ENCODE measurements at places on chromosomes 11 and 22.

DNA sequence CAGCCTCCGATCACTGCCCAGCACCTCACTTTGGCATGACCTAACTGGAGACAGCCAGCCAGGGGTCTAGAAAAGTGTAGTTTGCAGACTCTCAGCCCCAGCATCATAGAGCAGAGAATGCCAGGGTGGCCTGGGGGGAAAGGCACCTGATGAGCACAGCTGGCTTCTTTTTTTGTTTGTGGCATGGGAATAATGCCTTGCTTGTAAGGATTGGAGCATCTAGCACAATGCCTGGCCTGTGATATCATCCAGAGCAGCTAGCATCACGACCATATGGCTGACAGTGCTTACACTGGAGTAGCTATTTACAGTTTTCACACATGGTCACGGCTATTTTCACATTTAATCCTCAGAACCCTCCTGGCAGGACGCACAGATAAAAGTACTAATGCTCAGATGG is 594.8 kb upstream of the B3GAT1 start:
- DNase-seq = no peak

DNA sequence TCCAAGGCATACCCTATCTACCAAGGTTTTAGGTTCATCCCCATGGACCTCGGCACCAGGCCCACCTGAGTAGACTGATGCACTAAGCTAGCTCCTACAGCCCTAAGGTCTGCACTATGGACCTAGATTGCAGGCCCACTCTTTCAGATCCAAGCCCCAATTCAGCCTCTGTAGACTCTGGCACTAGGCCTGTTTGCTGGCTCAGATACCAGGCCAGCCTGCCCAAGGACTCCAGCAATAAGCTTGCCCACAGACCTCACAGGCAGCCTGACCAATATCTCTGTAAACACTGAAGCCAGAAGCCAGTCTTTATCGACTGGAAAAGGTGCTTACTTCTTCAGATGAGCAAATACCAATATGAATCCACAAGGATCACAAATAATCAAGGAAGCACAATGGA is 411.3 kb downstream of the INSC start:
- DNase-seq = no peak

DNA sequence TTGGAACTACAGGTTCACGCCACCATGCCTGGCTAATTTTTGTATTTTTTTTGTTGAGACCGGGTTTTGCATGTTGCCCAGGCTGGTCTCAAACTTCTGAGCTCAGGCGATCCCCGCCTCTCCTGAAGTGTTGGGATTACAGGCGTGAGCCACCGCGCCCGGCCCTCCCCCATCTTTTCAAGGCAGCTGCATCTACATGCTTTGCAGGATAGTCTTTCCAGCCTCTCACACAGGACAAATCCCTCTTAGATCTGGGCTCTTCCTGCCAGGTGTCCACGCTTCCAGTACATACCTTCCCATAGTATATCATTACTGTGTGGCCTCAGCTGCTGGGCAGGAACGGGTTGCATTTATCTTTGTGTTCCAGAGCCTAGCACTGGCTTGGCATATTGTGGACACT is 49.7 kb downstream of the C11orf96 start:
- no peak for DNase-seq

DNA sequence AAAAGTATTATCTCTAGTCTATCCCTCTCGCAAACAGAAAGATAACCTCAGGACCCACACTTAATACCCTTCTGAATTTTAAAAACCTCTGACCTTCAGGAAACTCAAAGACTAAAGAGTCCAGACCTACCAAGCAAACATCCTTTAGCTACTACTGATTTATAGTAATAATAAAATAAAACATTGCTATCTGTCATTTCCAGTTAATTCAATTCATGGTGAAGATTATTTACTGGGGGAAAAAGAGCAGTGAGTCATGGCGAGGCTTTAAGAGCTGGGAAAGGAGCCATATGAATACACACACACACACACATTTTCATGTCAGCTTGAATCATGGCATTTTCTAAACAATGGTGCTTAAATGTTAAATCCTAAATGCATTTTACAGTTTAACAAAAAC is 87.1 kb downstream of the FAM76B start:
- no peak for DNase-seq

DNA sequence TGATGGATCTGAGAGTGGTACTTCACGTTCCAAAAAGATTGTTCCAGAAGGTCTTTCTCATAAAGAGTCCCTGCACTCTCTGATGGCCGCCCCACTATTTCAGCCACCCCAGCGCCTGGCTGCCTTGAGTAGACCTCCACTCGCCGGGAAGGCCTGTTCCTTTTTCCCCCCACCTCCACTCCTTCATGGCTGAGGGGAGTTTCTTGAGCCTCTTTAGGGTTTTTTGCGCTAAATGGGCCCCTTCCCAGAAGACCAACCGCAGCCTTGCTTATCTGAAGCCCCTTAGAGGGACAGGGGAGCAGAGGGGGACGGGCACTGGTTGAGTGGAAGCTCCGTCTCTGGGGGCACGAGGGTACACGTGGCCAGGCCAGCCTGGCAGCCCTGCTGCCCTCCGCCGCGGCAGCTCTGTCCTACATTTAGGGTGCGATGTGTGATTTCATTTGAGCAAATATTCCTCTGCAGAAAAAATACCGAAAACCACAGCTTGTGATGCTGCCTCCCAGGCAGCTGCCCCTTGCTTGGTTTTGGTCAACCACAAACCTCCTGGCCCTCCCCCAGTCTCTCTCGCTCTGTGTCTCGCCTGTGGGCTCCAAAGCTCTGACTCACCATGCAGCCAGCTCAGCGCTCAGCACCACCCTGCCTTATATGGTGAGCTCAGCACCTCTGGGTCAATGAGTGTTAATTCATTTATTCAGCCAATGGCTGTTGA is 88.7 kb downstream of the TP53I11 start:
- peak; percentile 19 for DNase-seq

- DNase-seq = no peak
Measured at GRCh38 chr22:21964234-21964633, 11.6 kb upstream of the PPM1F start.

DNA sequence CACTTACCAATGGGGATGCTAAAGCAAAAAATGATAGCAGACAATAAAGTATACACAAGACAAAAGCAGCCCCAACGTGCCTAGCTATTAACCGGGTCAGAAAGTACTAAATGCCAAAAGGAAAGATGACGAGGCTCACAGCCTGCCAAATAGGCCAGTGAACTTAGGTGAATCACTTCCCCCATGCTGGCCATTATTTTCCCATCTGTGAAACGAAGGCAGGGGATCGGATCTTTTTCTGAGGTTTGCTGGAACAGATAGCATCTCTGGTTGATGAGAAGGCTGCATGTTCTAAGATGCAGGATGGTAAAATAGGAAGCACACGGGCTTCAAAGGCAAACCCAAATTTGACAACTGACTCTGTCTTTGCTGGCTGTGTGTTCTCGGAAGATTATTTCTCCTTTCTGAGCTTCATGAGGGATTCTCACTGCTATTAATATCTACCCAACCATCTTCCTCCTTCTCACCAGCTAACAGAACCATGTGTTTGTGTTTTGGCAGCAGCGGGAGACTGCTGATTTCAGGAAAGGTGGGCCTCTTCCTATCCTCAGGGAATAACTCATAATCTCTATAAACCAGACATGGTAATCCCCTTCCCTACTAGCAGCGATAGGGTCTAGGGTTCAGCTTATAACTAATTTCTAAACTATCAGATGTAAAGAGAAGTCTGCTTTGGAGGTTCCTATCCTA is 390.7 kb downstream of the LARGE1 start:
- DNase-seq = no peak

GRCh38 chr11:28547321-28547741 is 439.1 kb downstream of the METTL15 start:
- DNase-seq = no peak

DNA sequence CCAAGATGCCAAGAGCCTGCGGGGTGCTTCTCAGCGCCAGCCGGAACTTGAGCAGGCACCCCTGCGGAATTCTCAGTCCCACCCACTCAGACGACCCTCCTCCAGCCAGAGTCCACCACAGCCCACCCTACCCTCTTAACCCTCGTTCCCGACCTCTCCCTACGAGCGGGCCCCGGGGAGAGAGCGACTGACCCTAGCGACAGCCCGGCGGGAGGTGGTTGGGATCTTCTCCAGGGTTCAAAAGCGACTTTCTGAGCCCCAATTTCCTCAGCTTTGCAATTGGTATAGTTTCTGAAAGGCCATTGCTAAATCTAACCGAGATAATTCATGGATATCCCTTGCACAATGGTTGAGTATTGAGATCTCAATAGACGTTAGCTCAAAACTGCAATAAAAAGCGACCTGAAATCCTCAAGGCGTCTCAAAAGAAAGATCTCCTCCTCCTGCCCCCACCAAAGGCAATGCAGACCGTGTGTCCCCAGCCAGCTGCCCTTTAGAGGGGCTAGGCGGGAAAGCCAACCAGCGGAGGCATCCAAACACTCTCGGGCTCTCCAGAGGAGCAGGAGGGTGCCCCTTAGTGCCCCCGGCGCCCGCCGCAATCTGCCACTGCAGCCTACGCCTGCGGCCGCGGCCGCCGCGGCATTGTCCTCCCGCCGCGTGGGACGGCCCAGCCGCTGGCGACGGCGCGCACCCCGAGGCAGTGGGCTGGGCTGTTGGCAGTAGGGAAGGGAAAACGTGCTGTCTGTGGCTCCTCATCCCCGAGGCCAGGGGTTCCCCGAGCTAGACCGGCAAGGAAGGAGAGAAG is 1.5 kb upstream of the SLC6A5 start:
- no peak for DNase-seq

GRCh38 chr11:119324189-119324588 is 7.3 kb upstream of the MCAM start:
- no peak for DNase-seq

- DNase-seq = no peak
Measured at GRCh38 chr11:45332276-45332934, 46.3 kb upstream of the SYT13 start.

DNA sequence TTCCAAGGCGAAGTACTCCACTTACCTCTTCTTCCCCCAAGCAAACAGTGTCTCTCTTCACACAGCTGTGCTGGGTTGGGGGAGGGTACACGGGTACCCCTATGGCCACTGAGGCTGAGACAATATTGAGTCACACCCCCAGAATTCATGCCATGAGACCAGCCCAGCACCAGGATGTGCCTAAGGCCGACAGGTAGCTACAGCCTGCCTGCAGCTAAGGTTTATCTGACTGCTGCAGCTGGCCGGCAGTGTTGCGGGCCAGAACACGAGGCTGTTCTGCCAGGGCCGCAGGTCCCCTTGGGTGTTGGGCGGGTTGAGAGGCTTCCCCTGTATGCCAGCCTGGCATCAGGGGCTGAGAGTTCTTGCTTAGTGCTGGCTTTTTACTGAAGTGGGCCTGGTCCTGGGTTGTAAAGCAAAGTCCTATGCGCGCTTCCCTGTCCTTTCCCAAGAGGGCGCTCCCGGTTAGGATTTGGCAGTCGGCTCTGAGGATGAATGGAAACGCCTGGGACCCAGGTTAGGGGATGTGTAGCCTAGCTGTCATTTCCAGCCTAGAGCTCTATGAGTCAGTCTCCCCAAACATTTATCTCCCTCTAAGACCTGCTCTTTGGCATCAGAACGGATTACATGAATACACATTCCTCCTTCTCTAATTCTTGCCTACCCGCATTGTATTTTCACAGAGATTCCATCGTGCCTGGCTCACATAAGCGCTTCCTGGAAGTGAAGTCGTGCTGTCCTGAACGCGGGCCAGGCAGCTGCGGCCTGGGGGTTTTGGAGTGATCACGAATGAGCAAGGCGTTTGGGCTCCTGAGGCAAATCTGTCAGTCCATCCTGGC is 7.1 kb downstream of the USP18 start:
- DNase-seq = peak; percentile 53

- no peak for DNase-seq
Measured at GRCh38 chr11:12167061-12168000, 56.9 kb downstream of the MICAL2 start.

- DNase-seq = no peak
Measured at GRCh38 chr11:114925591-114925990, 247.3 kb downstream of the NXPE2 start.

- DNase-seq = no peak
Measured at GRCh38 chr22:27223317-27224177, 566.2 kb downstream of the MIAT start.

DNA sequence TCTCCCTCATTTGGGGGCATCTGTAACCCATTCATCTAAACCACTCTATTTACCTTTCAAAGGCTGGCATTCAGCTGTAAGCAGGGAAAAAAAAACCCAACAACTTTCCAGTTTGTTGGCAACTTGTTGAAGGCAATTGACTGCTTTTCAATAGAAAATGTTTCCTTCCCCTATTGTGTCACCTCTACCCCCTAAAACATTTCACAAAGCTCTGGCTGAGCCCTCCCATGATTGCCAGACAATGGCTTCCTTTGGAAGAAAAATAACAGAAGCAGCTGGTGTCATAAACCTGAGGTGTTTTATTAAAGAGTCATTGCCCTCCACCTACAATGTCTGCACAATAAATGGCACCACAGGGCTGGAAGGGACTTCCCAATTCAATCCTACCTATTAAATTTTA is 22.1 kb upstream of the PSMA1 start:
- no peak for DNase-seq
